ENCODE measurements at places on chromosomes 16 and 17. TPM values are rescaled to one million over a fixed set of nuclear protein-coding genes. Genes with fewer than 3 reads are reported as not detected.

The ACAP1 gene
- 2.2 TPM for total RNA-seq

The TM4SF5 gene
- total RNA-seq, result not detected

The SRL gene
- total RNA-seq, result not detected

The ERN1 gene
- total RNA-seq, result 7.9 TPM

The PRSS33 gene
- not detected for total RNA-seq

The GHDC gene
- 19.7 TPM for total RNA-seq

The KRTAP16-1 gene
- not detected for total RNA-seq

The NPIPA3 gene
- 1.3 TPM for total RNA-seq

The ASPHD1 gene
- total RNA-seq, result 7.8 TPM

The CHST5 gene
- total RNA-seq, result not detected

The OTOP2 gene
- not detected for total RNA-seq

The HAP1 gene
- total RNA-seq, result not detected

The ABCC11 gene
- total RNA-seq, result 0.26 TPM

The TNP2 gene
- under 0.01 TPM for total RNA-seq

The ADAD2 gene
- not detected for total RNA-seq

The XYLT2 gene
- total RNA-seq, result 61.4 TPM

The TPSD1 gene
- not detected for total RNA-seq

The SAMD14 gene
- total RNA-seq, result 0.53 TPM

The TOX3 gene
- not detected for total RNA-seq

The TIMP2 gene
- 181 TPM for total RNA-seq

The TMED6 gene
- total RNA-seq, result 0.13 TPM

The GRIN2A gene
- under 0.01 TPM for total RNA-seq

The TMIGD1 gene
- not detected for total RNA-seq
